ENCODE measurements at places on chromosomes 1 and 21.
A peak's percentile ranks its signal among the peaks of the same experiment; 100 is the strongest.

DNA sequence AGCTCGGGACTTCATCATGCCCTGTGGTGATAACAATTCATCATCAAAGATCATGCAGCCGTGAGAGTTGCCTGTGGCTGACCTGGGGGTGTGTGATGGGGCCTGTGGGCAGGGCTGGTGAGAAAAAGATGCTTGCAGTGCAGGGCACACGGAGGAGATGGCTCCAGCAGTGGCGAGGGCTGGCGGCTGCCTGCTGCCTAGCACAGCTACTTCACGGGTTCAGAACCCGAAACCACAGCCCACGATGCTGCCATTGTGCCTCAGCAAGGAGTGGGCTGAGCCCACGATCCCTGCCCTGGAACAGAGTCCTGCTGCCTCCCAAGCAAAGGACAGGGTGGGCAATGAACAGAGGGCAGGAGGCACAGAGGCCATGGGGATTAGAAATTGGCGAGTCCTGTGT lies 631 bp upstream of the KRTAP10-9 start:
- DNase-seq: no peak

DNA sequence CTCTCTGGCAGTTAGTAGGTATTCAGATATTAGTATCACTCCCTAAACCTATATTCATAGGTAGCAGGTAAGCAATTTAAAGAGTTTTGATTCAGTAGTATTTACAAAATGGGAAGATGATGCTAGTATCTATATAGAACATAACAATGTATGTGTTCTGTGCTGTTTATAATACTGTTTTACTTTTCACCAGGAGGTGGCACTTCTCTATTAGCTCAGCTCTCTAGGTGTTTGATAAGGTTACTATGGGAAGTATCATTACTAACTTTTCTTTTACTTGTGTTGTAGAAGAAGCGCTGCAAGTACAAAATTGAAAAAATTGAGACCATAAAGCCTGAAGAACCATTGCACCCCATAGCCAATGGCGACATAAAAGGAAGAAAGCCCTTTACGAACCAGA lies 49.4 kb upstream of the FASLG start:
- DNase-seq: no peak

DNA sequence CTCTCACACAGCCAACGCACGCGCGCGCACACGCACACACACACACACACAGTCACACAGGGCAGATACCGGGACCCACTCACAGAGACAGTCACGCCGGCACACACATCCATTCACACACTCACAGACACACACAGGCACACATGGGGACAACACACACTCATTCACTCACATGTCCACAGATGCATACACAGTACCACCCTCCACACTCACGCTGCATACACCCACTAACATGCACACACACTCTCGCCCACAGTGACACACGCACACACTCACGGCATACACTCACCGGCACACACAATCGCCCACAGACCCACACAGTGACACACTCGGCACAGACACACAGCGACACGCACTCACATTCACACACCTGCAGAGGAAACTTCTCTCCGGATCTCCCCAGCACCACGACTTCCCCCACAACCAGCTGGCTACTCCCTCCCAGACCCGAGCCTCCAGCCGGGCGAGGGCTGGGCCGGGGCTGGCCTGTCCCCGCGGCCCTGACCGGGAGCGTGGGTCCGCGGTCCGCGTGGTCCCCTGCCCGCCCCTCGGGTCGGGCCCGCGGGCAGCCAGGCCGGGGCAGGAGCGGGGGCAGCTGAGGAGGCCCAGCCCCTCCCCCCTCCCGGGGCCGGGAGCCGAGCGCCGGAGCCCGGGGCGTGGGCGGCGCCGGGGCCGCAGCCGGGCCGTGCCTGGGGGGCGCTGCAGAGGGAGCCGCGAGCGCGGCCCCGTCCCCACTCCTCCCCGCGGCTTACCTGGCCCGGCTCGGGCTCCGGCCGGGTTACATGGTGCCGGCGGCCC lies 552 bp downstream of the DLGAP3 start:
- no peak for DNase-seq

DNA sequence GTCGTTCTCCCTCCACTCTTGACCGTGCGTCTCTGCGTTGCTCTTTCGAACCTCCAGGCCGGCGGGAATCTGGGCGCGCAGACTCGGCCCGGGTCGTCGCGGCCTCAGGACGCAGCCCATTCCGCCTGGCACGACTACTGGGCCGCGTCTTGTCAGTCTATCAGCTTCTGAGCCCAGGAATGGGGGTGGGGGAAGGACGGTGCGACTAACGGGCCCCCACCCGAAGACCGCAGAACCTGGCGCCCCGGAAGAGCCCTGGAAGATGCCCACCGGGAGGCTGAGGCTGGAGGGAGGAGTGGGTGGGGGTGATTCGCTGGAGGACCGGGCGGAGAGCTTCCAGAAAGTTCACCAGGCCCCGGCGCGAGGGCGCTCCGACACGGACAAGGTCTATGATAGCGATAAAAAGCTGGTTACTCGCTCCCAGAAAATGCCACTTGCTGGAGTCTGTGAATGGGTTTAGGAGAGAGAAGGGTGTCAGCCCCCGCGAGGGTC lies 1.7 kb upstream of the DMRTA2 start:
- DNase-seq: no peak

DNA sequence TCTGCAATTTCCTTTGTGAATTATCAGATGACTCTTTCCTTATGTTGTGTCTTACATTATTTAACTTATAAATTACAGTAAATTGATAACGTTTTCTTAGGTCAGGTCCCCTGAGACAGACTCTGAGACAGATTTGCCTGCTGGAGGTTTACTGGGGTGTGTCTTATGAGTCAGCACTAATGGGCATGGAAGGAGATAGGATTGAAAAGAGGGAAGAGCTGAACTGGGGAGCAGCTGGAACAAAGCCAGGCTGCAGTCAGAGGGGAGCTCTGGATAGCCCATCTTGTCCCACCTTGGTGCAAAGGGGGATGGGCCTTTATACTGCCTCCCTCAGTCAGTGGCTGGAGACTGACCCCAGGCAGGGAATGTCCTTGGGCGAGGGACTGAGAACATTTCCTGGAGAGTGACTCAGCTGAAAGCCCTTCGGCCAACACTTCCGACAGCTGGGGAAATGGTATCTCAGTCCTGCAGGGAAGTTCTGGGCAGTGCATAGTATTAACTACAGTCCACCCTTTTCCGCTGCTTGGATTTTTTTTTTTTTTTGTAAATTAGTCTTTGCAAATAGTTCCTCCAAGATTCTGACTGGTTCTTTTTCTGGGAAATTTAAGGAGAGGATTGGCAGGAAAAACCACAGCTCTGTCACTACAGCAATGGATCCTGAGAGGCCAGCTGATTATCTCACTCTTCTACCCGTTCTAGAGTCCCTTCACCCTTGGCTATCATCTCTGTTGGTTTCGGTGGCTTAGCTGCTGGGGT lies 39.1 kb upstream of the CDC42BPA start:
- no peak for DNase-seq

DNA sequence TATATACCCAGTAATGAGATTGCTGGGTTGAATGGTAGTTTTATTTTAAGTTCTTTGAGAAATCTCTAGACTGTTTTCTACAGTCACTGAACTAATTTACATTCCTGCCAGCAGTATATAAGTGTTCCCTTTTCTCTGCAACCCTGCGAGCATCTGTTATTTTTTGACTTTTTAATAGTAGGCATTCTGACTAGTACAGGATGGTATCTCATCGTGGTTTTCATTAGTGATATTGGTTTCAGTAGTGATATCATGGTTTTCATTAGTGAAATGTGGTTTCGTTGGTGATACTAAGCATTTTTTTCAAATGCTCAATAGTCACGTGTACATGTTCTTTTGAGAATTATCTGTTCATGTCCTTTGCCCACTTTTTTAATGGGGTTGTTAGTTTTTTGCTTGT lies 316.8 kb downstream of the PTBP2 start:
- no peak for DNase-seq

DNA sequence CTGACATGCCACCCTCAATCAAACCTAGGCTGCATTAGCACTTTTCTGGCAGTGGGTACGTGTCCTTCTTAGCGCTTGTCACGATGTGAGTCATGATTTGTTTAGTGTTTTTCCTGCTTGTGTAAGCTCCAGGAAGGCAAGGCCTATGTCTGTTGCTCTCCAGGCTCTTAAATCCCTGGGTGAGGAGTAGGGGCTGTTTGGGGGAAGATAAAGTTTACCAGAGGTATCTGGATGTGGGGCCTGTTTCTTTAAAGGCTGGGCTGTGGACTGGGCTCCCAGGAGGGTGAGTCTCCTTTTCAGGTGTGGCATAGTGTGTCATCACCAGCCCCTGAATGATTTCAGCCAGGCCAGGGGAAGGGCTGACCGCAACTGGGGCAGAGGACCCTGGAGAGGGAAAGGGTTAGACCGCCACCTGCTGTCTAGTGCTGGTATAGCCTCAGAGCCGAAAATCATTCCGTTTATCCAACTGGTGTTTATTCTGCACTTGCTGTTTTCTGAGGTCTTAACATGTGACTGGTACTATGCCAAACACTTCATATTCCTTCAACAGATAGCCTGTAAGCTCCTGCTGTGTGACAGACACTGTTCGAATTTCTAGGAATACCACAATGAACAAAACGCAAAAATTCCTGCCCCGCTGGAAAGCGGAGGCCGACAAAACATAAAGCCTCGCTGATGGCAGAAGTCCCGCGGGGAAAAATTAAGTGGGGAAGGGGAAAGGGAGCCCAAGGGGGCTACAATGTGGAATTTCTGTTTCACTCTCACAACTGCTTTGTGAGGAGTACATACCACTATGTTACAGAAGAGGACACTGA lies 9.7 kb downstream of the SERINC2 start:
- DNase-seq: peak; percentile 26

- no peak for DNase-seq
Observed at GRCh38 chr1:7768583-7768982, 2.5 kb upstream of the VAMP3 start.

DNA sequence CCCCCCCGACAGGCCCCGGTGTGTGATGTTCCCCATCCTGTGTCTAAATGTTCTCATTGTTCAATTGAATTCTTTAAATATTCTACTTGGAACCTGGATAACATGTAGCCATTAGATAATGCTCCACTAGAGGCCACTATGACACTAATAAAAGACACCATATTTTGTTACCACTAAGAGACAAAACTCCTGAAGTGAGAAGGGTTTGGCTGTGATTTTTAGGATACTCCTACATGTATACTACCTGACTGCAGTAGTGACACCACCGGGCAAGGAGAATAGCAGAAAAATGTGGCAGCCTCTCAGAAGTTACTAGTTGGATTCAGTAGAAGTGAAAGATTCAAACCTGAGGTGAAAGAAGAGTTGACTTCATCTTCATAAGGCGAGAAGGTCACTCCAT lies 36.0 kb downstream of the F5 start:
- no peak for DNase-seq

DNA sequence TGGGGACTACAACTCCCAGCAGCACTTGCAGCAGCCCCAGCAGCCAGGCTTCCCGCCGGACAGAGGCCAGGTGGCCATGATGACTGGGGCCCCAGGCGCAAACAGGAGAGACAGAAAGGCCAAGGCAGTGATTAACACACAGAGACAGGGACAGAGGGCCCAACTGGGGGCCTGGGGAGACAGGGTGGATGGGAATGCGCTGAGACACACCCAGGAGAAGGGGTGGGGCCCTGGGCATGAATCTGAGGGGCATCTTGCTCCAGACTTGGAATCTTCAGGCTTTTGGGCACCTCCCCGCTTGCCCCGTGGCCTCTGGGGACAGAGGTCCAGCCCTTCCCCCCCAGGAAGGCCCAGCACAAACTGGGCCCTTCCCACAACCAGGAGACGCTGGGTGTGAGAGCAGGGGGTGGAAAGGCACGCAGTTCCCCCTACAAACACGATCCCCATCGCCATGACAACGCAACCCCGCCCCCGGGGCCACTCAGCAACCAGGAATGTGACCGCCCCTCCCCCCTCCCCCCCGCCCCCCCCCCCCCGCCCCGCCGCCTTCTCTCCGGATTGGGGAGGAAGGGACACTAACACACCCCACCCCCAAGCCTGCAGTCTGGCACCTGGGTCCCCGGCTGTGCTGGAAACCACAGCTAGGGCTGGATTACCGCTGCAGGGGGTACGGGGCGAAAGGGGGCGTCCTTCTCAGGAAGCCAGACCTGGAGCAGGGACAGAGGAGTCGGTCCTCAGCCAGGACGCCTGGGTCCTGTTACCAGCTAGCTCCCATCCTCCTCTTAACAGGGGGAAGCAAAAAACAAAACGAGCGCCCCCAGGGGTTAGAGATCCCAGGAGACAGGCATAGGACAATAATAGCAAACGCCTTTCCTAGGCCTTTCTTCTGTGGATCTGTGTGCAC lies 4.5 kb downstream of the HDGF start:
- DNase-seq: no peak

GRCh38 chr1:240005997-240006650 lies 85.6 kb upstream of the FMN2 start:
- DNase-seq: no peak

DNA sequence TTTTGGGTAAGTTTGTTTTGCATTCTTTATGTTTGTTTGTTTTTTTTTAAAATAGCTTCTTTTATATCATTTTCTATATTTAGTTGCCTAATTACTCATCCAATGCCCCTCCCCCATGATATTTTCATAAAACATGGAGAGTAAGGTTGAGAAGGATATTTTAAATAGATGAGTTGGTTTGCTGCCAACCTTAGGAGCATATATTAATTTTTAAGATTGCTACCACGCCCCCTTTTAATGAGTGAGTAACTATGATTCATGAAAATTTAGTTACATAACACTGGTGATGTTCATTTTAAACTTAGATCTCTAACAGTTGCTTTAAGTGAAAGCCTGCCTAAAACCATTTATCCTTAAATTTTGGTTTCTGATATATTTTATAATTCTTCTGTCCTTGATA lies 18.7 kb downstream of the TMEM50A start:
- no peak for DNase-seq

DNA sequence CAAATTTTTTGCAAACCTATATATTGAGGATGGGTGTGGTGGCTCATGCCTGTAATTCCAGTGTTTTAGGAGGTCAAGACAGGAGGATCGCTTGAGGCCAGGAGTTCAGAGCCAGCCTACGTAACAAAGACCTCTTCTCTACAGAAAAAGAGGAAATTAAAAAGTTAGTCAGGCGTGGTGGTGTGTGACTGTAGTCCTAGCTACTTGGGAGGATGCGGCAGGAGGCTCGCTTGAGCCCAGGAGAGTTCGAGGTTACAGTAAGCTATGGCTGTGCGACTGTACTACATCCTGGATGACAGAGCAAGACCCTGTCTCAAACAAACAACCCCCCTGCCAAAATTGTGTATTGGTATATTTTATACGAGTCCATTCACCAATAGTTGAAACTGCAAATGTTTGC lies 589.7 kb downstream of the DPYD start:
- no peak for DNase-seq

GRCh38 chr1:214952648-214953047 lies 129.9 kb upstream of the KCNK2 start:
- DNase-seq: no peak

DNA sequence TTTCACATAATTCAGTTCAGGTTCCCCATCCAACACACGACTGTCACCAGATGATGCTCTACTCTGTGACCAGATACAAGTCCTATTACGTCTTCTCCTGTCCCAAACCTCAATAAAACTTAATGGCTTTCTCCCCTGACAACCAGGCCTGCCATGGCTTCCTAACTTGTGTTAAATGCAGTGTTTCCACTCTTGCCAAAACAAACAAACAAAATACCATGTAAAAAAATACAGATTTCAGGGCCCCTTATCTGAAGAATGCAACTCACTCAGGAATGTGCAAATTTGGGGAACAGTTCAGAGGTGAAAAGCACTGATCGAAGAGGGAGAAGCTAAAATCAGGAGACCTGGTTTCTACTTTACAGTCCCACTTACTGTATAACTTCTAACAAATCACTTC lies 863 bp upstream of the NUF2 start:
- no peak for DNase-seq

- no peak for DNase-seq
Observed at GRCh38 chr1:1356796-1357401, 1.5 kb downstream of the MXRA8 start.

- DNase-seq: no peak
Observed at GRCh38 chr1:246695136-246695535, 29.1 kb upstream of the SCCPDH start.

GRCh38 chr1:51070640-51071039 lies 31.4 kb upstream of the C1orf185 start:
- no peak for DNase-seq

Data from left renal cortex interstitium (tissue), 4 donors.